ENCODE measurements at places on chromosomes 4 and X.

DNA sequence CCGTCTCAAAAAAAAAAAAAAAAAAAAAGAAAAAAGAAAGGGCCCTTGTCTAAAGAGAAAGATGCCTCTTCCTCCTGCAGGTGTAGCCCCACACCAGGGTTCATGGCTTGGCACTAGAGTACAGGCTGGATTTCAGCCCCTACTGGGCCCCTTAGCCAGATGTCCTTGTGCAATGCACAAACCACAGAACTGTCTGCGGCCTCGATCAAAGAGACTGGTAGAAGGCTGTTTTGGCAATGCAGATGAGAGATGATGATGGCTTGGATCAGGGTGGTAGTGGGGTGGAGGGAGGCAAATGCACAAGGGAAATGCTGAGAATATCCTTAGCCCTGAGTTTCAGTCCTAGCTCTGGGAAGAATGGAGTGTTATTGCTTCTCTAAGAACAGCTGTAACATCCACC, 26.5 kb upstream of the TSR2 start:
- DNase-seq: no peak

DNA sequence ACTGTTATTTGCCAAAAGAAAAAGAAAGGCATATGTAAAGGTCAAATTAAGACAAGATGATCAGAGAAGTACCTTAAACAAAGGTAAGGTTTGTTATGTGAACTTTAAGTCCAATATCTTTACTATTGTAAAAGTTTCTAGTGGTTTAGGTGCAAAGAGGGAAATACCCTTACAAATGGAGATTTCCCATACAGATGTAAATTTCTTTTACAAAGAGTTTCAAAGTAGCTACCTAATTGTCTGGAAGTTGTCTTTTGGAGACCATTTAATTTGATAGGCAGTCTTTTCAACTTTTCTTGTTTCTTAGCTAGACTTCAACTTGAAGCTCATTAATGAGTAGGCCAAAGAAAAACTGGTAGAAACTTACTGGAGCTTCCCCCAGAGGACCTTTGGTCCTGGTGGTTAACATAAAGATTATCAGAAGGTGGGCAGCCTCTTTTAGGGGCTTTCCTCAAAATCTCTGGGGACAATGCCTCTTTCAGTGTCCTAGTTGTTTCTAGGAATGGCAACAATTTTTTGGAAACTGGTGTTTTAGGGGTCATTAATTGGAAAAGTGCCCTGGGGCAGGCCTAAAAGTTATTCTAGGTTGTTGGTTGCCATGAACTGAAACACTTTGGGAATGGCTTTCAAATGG, 297.3 kb downstream of the GUCY2F start:
- no peak for DNase-seq

DNA sequence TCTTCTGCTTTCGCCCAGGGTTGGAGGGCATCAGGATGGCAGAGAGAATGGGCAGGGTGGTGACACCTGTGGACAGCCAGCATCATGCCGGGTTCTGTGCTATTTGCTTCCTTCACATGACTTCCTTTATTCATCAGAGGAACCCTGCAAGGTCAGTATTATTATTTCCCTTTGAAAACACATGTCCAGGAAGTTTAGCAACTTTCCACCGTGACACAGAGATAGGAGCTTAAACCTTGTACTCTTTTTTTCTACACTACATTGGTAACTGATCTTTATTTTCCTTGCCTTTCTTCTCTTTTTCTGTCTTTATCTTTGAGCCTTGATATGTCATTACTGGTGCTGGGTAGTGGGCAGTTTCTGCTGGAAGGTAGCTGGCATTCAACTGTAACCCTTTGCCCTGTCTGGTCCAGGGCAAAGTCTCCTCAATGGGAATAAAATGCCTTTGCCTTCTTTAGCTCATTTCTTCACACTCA, 5.0 kb upstream of the MGST2 start:
- no peak for DNase-seq

DNA sequence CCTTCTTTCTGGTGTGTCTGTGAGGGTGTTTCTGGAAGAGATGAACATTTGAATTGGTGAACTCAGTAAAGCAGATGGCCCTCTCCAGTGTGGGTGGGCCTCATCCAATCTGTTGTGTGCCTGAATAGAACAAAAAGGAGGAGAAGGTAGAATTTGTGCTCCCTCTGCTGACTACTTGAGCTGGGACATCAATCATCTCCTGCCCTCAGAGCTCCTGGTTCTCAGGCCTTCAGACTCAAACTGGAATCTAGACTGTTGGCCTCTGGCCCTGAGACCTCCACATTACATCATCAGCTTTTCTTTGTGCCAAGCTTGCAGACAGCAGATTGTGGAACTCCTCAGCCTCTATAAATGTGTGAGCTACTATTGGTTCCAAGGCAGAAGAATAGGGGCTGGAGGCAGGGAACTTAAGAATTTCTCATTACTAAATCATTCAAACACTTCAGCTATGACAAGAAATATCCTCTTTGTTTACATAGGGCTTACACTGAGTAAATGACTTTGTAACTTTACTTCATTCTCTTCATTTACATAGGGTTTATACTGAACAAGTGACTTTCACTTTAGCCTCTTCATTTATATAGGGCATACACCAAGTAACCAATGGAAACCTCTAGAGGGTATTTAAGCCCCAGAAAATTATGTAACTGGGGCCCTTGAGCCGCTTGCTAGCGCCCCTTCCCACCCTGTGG, 86.9 kb upstream of the NWD2 start:
- DNase-seq: no peak

DNA sequence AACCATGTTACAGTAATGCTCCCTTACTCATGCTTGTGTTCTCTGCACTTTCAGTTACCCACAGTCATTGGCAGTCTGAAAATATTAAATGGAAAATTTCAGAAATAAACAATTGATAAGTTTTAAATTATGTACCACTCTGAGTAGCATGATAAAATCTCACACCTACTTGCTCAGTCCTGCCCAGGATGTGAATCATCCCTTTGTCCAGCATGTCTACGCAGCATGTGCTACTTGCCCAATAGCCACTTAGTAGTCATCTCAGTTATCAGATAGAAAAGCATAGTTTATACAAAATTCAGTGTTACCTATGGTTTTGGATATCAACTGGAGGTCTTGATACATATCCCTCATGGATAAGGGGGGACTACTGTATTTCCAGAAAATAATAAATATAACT, 577.1 kb downstream of the GALNTL6 start:
- no peak for DNase-seq

DNA sequence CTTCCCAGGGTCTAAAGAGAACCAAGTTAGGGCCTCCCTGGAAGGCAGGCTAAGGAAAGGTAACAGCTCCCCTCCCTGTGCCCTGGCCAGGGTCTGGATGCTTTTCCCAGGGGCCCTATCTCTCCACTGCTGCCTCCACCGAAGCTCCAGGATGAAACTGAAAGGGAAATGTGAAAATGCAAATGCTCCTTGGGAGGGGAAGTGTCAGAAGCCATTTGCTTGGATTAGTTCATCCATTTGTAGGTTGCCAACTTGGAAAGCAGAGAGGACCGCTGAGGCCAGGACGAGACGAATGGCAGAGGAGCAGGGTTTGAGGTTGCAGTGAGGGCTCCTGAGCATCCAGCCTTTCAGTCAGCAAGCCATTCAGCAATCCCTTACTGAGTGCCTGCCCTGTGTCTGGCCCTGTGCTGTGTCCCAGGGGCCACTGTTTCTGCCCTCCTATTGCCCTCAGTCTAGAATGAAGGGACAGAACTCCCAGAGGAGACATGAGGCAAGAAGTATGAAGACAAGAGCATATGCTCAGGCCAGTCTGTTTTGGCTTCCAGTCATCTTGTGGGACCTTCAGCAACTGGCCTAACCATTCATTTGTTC, 45.9 kb upstream of the PGRMC1 start:
- DNase-seq: no peak

GRCh38 chr4:122946142-122946541, 23.7 kb upstream of the NUDT6 start:
- no peak for DNase-seq

DNA sequence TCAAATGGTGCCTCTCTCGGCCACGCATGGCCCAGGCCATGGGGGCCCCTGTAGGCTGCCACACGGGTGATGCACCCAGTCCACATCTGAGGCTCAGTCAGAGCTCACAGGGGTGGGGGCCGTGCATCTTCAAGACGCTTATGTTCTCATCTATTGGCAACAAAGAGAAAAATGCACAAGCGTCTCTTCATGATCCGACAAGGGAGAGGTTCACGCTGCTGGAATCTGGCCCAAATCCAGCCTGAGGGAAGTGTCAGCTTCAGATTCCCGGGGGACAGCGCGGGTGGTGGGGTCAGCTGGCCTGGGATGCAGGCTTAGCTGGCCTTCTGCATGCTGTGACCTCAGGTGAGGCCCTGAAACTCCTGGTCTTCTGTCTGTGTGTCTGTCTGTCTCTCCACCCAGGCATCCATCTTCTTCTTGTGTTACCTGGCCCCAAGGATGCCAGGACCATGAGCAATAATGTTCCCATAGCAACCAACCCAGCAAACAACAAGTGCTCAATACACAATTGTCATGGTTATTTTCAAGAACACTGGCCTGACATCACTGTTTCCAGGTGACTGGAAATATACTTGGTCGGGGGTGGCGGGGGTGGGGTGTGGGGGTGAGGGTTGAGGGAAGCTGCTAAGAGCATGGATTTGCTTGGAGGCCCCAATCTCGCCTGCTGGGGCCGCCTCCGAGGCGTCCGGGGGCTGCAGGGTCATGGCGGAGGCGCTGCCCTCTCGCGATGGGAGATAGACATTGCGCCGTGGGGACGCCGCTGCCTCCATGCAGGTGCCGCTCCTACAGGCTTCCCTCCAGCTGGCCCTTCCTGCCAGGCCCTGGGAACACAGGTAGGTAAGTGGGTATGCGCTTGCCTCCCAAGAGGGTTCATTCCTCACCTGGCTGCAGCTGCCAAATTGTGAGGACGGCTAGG, 48.3 kb downstream of the ABLIM2 start:
- DNase-seq: no peak

- no peak for DNase-seq
Measured at GRCh38 chrX:45424326-45424725, 223.7 kb upstream of the DIPK2B start.

DNA sequence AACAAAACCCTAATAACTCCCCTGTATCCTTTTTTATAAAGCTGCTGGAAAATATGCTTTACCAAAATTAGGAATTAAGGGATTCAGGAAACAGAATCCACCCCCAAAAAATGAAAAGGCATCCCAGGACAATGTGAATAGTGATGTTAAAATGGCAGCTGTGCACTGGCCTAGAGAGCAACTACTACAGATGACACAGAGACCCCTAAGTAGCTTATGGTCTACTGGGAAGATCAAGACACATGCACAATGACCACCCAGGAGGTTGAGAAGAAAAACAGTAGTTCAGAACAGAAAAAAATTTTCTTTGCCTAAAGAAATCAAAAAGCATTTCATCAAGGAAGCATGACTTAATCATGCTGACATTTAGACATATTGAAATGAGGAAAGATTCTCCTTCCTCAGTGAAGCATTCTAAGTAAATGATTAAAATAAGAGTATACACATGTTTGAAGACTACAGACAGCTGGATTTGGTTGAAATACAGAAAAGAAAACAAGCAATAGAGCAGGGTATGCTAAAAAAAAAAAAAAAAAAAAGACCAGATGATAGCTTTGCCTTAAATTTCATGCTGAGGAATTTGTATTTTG, 117.3 kb downstream of the WDFY3 start:
- no peak for DNase-seq

- DNase-seq: no peak
Measured at GRCh38 chr4:176791591-176792325, 964 bp downstream of the VEGFC start.

DNA sequence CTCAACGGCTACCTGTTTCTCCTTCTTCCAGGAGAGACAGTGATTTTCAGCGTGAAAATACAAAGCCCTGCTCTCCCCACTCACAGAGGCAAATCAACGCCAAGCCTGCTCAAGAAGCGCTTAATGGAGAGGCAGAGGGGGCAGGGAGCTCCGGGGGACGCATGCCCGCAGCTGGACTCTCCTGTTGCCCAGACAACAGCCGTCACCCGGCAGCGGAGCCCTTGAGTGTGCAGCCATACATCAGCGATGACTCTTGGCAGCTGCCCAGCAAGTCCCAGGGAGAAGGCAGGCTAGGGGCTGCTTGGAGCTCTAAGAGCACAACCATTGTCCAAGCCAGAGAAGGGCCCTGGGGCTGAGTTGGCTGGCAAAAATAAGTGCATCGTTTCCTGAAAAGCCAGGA, 71.0 kb upstream of the AFAP1 start:
- no peak for DNase-seq

GRCh38 chr4:32962100-32962499, 2241.9 kb downstream of the PCDH7 start:
- DNase-seq: no peak

- no peak for DNase-seq
Measured at GRCh38 chr4:186693894-186694293, 29.8 kb downstream of the FAT1 start.

- DNase-seq: no peak
Measured at GRCh38 chr4:4249866-4250265, 1.8 kb upstream of the TMEM128 start.

GRCh38 chr4:1854752-1855151, 1.2 kb downstream of the LETM1 start:
- no peak for DNase-seq

DNA sequence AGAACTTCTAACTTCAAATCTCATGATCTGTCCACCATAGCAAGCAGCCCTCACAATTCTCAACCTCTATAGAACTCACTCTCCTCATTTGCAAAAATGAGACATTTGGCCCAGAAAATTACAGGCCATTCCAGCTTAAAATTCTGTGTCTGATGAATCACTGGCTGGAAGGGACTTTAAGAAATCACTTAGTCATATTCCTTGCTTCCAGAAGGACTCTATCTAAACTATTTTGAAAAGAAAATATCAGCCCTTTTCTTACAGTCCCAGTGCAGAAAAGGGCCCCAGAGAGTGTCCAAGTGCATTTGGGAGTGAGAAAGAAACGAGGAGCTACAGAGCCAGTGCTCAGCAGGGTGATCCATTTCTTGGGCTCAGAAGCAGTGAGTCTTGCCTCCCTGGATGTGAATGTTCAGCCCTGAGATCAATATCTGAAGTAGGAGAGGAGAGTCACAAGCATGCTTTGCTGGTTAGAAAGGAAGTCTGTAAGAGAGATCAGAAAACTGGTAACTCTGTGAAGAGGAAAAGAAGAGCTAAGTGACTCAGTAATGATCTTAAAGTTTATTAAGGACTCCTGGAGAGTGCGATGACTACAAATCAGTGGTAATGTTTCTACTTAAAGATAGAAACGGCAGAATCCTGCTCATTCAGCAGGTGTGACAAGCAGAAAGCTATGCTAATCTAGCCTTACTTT, 139.8 kb downstream of the PALLD start:
- DNase-seq: no peak

DNA sequence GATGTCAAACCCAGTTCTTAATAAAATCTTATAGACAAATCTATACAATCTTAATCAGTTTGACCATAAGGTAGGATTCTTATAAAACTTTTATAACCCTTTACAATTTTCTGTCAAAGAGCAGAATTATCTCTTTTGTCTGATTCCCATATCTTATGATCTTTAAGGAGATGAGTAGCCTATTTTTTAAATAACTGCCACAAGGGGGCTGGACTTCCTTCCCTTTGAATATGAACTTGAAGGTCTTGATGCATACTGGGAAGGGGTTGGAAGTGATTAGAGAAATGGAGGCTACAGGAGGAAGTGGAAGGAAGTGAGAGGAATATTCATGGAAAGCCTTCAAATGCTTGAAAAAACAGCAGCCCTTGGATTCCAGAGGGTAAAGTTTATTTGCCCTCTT, 111.1 kb downstream of the APOOL start:
- no peak for DNase-seq

GRCh38 chr4:105992641-105993305, 97.5 kb downstream of the NPNT start:
- DNase-seq: no peak

- no peak for DNase-seq
Measured at GRCh38 chr4:151153585-151153984, 54.2 kb downstream of the RPS3A start.

GRCh38 chrX:2708021-2708420, 16.9 kb downstream of the CD99 start:
- no peak for DNase-seq

- no peak for DNase-seq
Measured at GRCh38 chr4:106809076-106809475, 227.0 kb downstream of the DKK2 start.

Measured in T follicular helper cell (primary cell).